AML-193 (cell line): ENCODE measurements at places on chromosomes 13 and 19.

DNA sequence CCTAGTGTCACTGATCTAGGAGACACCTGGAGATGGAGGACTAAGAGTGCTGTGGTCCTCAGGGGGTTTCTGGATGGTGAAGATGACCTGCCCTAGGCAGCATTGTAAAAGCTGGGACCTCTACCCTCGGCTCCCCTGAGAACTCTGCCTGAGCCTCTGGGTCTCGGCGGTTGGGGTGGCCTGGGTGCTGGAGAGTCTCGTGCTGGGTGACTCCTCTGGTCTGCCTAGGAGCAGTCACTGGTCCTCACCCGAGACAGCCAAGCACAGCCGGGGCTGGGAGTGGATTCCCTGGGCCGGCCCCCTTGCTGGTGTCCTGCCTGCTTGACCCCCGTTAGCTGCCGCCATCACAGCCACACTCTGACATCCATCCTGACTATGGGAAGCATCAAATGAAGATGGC lies 6.7 kb downstream of the KCTD15 start:
- DNase-seq, result no peak

GRCh38 chr13:44453069-44453468 lies 79.4 kb downstream of the SERP2 start:
- no peak for DNase-seq

DNA sequence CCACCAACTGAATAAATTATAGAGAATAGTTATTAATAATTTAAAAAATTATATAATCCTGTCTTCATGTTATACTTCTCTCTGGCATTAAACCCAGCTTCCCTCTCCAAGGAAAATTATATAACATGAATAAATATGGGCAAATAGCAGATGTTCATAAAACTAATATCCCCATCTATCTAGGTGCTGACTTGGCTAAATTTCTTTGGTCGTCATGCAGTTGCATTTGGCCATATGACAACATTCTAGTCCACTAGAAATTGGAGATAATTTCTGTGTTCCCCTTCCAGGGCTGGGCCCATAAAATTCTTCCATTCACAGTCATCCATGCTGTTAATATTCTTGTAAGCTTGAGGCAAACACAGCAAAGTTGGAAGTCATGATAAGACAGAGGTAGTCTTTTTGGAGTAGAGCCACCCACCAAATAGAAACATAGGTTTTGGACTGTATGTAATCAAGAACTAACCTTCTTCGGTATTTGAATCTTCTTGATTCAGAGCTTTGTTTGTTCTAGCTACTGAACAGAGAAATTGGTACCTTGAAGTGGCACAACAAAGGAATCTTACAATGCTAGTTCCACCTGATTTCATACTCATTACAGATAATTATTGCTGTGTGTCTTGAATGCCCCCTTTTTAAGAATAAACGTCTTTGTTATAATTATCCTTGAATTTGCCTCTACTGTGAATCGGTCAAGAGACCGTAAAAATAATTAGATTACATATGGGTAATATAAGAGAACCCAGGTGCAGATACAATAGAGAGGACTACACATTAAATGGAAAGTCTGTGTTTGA lies 678.5 kb upstream of the PCDH20 start:
- DNase-seq, result no peak

GRCh38 chr19:38583219-38583984 lies 34.4 kb downstream of the MAP4K1 start:
- no peak for DNase-seq

- DNase-seq, result no peak
Observed at GRCh38 chr19:38360839-38361631, 13.3 kb upstream of the PSMD8 start.

DNA sequence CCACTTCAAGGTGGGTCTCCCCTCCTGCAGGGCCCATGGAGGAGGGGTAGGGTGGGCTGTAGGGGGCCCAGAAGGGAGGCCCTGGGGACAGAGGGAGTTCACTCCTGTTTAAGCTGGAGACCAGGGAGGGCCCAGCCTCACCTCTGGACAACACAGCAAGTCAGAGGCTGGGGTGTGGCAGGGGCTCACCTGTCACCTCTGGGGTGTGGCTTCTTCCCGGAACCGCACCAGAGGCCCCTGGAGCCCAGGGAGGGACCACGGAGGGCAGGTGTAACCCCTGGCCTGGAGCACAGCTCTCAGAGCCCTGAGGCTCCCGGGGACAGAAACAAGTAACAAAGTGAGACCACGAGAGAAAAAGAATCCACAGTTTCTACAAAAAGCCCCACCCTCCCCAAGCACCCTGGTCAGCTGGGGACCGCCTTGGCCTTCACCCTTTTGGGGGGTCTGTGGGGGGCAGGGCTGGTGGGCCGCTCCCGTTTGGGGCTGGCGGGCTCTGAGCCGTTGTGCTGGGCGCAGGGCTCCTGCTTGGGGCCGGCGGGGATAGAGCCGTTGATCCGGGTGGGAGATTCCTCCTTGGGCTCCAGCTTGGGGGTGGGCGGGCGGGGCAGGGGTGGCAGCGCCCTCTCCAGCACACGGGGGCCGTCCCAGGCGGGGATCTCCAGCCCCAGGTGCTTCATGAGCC lies 8.0 kb downstream of the SIRT6 start:
- no peak for DNase-seq

GRCh38 chr13:57787058-57787791 lies 155.7 kb downstream of the PCDH17 start:
- DNase-seq, result no peak

- DNase-seq, result no peak
Observed at GRCh38 chr13:100280681-100281080, 191.8 kb downstream of the PCCA start.

DNA sequence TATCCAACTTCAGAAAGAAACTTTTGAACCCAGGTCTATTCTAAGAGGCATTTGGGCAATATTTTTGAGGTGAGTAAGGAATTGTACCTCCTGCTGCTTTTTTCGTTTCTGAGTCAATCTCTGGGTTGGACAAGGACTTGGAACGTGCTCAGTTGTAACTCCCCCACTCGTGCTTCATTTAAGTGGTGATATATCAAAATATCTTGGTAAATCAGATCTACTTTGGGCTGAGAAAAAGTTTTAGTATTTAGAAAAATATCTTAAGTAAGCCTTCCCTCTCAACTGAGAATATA lies 728.9 kb downstream of the EFNB2 start:
- DNase-seq, result no peak

GRCh38 chr19:18112989-18113478 lies 15.5 kb downstream of the MAST3 start:
- peak; percentile 66 for DNase-seq

- DNase-seq, result no peak
Observed at GRCh38 chr13:79222427-79223205, 183.4 kb downstream of the RBM26 start.
